ENCODE measurements at places on chromosomes 5 and 9. TPM values are rescaled to one million over a fixed set of nuclear protein-coding genes. Genes with fewer than 3 reads are reported as not detected.

DNA sequence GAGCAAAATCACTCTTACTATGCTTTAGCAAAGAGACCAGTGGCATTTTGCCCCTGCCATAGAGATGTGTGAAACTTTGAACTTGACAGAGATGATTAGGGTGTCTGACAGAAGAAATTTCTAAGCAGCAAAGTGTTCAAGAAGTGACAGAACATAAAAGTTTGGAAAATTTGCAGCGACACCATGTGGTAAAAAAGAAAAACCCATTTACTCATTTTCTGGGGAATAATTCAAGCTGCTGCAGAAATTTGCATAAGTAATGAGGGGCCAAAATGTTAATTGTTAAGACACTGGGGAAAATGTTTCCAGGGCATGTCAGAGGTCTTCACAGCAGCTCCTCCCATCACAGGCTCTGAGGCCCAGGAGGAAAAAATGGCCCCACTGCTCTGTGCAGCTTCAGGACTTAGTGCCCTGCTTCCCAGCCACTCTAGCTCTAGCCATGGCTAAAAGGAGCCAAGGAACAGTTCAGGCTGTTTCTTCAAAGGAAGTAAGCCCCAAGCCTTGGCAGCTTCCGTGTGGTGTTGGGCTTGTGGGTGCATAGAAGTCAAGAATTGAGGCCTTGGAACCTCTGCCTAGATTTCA is 6.1 kb upstream of the AP3B1 start:
- DNase-seq, result no peak

- DNase-seq, result no peak
These were observed 58.5 kb downstream of the MLANA start for GRCh38 chr9:5949103-5949699.

GRCh38 chr9:88583901-88584596 is 49.1 kb downstream of the NXNL2 start:
- no peak for DNase-seq

DNA sequence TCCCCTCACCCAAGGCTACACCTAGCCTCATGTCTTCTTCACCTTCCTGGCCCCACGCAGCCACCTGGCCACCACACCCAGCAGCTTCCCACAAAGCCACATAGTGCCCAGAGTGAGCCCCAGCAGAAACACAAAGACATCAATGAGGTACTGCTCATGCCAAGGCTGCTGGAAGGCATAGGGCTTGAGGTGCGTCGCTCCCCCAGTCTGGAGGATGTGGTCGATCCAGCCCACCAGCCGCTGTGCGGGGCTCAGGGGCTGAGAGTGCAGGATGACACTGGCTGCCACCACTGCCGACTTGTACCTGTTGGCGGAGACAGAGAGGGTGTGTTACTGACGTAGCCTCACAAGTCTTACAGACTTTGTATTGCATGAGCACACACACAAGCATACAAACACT is 15.8 kb upstream of the CAPSL start:
- no peak for DNase-seq

GRCh38 chr9:93061260-93061751 is 2.8 kb downstream of the SUSD3 start:
- DNase-seq, result no peak

DNA sequence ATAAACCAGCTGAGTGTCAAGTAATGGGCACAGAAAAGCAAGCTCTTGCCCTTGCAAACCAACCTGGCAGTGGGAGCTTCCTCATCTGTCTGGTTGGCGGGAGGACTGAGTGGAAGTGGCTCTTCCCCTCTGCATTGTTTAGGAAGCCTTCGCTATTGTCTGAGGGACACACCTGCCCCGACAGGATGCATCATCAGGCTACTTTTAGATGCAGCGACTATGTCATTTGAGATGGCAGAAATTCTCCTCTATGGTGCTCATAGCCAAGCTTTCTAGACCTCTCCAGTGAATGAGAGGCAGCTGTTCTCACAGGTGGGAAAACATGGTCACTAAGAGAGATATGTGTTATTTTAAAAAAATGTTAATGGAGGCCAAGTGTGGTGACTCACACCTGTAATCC is 104.0 kb downstream of the DOCK8 start:
- no peak for DNase-seq

- no peak for DNase-seq
These were observed 186.3 kb downstream of the NR3C1 start for GRCh38 chr5:143217065-143217803.

GRCh38 chr5:159700016-159700415 is 216.3 kb upstream of the ADRA1B start:
- DNase-seq, result no peak

GRCh38 chr9:69023650-69024049 is 9.7 kb upstream of the PRKACG start:
- no peak for DNase-seq

GRCh38 chr5:125348936-125349831 is 602.7 kb upstream of the ZNF608 start:
- DNase-seq, result no peak

DNA sequence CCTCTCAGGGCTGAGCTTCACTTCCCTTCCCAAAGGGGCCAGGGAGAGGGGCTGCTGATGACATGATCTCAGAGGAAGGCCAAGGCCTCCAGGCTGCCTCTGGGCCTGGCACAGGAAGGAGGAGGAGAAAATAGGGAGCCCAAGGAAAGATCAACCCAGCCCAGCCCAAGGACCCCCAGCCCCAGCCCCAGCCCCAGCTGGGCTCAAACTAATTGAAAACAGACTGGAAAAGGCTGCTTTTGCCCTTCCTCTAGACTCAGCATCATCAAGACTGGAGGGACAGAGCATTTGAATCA is 18.3 kb upstream of the KCNIP1 start:
- DNase-seq, result no peak

- DNase-seq, result no peak
These were observed 429.3 kb downstream of the CCDC171 start for GRCh38 chr9:15982182-15982581.

GRCh38 chr5:343461-344401 is 22.2 kb downstream of the AHRR start:
- DNase-seq, result no peak

GRCh38 chr5:80713631-80714030 is 58.8 kb upstream of the DHFR start:
- DNase-seq, result no peak

GRCh38 chr5:41403846-41404245 is 106.6 kb downstream of the PLCXD3 start:
- no peak for DNase-seq

DNA sequence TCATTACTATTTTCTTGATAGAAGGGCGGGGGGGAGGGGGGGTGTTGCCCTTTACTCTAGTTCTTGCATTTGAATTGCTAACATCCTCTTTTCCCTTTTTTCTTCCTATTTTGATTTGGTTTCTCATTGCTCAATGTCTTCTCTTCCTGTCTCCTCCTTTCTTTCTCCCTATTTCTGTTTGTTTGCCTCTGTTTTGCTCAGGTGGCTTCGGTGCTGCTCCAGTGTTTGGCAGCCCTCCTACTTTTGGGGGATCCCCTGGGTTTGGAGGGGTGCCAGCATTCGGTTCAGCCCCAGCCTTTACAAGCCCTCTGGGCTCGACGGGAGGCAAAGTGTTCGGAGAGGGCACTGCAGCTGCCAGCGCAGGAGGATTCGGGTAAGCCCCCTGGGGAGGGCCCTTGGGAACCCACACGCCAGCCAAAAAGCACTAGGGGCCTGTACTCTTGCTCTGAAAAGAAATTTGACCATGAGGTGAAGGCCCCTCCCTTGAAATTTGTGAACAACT is 48.3 kb downstream of the FAM78A start:
- no peak for DNase-seq

DNA sequence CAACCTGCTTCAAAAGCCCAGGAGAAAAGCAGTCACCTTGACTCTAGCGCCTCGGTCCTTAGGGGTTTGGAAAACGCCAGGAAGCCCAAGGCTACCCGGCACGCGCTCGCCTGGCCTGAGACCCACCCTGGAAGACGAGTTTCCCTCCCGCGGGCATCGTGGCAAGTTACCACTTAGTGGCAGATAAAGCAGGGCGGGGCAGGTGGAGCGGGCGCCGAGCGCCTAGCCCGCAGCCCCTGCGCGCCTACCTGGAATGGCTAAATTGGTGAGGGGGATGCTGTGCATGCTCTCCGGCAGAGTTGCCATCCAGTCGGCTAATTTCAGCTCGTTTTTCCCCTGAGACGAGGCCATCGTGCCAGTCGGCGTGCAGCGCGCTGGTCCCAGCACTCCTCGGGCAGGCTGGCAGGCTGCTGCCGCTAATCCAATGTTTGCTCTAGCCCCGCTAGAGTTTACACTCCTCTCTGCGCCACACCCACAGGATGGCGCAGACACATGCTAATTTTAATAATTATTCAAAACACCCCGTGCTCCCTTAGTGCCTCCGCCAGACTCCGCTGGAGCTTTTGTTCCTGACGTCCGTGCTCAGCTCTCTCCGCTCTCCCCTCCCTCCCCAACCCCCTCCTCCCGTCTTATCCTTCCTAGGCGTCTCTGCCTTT is at the start of gene PLCXD3:
Gene PLCXD3, minus strand, starts transcription at position 426 of the 656 bp plus-strand sequence. Its CDS starts 75 bp downstream, at position 351.
- peak; percentile 75 for DNase-seq

DNA sequence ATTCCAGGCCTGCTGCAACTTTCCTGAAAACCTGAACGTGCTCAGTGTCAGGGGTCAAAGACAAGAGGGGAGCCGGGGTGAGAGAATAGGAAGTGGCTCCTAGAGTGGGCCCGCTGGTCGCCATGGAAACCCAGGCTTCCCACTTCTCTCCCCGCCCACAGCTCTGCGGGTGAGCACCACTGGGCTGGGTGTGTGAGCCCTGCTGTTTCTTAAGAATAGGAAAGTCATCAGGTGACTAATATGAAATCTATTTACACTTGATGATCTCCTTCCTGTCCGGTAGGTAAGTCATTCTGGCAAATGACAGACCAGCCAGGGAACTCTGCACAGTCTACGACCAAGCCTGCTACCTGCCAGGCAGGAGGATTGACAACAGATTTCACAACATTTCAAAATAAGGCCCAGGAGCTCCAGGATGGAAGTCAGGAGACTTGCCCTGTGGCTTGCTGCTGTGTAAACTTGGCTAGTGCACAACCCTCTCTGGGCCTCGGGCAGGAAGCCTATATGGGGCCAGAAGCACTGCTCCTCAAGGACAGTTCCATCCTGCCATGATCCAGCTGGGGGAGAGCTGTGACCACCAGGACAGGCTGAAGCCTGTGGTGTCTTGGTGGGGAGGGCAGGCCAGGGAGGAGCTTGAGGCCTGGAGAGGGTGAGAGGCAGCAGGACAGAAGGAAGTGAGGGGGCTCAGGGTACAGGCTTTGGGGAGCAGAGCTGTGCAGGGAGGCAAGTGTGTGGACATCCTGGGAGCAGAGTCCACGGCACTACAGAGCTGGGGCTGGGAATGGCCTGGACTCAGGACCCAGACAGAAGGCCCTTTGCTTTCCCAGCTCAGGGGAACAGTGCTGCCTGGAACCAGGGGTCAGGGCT is 60.6 kb downstream of the SHB start:
- DNase-seq, result peak; percentile 90

GRCh38 chr5:14405706-14406553 is 175.7 kb upstream of the OTULINL start:
- no peak for DNase-seq

DNA sequence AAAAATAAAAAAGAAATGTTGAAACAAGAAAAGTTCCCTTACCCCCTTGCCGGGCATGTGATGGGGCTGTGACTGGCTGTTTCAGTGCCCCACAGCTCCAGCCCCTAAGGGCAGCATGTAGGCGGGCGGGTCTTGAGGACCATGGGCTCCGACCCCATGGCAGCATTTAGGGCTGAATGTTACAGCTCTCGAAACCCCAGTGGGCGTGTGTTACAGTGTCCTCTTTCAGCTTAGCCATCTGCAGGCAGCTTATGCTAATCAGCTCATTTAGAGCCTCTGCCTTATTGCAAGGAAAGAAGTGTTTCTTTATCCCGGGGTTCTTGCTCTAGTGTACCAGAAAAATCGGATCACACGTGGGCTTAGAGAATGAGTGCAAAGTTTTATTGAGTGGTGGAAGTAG is 497.4 kb upstream of the CYLC2 start:
- DNase-seq, result no peak

- DNase-seq, result no peak
These were observed 1.6 kb upstream of the FCN1 start for GRCh38 chr9:134919303-134919702.

- peak; percentile 83 for DNase-seq
These were observed 127.5 kb upstream of the PANK3 start for GRCh38 chr5:168706655-168707069.

- peak; percentile 69 for DNase-seq
These were observed 14.2 kb downstream of the LPCAT1 start for GRCh38 chr5:1509346-1510085.

DNA sequence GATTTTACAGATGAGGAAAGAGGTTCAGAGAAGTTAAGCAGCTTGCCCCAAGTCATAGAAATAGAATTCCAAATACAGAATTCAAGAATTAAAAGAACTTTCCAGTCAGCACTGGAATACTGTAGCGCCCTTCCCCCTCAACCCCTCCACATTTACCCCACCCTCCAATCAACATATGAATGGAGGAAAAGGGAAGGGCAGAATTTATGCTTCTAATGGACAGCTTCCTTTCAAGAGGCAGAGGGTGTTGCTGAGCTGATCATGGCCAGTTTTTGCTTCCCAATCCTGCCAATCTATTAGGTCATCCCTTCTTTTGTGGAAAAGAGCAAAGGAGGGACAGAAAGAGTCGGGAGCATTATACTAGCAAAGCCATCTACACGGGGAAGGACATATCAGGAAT is 39.1 kb upstream of the ANKRD31 start:
- DNase-seq, result no peak

DNA sequence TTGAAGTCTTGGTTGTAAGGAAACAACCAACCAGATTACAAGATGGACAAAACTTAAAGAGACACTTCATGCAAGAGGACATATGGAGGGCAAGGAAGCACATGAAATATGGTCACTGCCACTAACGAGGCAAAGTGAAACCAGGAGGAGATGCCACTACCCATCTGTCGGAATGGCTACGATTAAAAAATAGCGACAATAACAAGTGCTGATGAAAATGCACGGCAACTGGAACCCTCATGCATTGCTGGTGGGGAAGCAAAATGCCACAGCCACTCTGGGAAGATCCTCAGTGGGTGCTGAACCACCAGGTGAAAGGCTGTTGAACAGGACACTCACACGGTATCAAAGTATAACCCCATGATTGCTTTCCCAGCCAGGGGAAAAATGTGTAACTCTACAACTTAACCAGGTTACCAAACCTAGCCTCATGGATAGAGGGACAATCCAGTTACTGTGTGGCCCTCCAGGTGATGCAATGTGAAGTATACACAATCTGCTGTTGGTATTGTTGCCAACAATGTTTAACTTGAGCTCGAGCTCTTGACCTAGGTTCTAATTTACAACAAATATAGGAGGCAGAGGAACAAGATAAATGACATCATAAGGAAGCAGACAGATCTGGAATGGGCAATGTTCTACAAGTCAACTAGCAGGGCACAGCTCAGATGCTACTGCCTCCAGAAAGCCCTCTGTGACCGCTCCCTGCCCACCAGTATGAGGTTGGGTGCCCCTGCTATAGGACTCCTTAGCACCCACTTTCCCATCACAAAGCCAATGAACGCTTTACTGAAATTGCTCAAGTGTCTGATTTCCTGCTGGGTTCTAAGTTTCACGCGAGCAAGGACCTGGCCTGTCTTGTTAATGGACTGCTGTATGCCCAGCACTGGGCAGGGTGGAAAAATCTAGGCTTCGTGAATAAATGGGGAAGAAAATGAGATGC is 25.8 kb downstream of the SH3PXD2B start:
- peak; percentile 54 for DNase-seq

Gene SH3GL2
- total RNA-seq, result not detected

Gene OTP
- total RNA-seq, result not detected

Gene TAS2R1
- total RNA-seq, result not detected

Gene CDK9
- 56.5 TPM for total RNA-seq

Gene ASPN
- total RNA-seq, result 34.5 TPM

Gene HAVCR2
- total RNA-seq, result 16.1 TPM

Gene GOLGA2
- total RNA-seq, result 130 TPM

Gene C5orf58
- total RNA-seq, result not detected

Gene HSD17B3
- total RNA-seq, result not detected

Gene SPINK7
- total RNA-seq, result not detected

Gene ZNF454
- 2.3 TPM for total RNA-seq

Gene KIF20A
- total RNA-seq, result 0.52 TPM
